ENCODE measurements at places on chromosomes 5 and 9.

GRCh38 chr9:112700085-112700484 is 17.8 kb downstream of the INIP start:
- DNase-seq = no peak

DNA sequence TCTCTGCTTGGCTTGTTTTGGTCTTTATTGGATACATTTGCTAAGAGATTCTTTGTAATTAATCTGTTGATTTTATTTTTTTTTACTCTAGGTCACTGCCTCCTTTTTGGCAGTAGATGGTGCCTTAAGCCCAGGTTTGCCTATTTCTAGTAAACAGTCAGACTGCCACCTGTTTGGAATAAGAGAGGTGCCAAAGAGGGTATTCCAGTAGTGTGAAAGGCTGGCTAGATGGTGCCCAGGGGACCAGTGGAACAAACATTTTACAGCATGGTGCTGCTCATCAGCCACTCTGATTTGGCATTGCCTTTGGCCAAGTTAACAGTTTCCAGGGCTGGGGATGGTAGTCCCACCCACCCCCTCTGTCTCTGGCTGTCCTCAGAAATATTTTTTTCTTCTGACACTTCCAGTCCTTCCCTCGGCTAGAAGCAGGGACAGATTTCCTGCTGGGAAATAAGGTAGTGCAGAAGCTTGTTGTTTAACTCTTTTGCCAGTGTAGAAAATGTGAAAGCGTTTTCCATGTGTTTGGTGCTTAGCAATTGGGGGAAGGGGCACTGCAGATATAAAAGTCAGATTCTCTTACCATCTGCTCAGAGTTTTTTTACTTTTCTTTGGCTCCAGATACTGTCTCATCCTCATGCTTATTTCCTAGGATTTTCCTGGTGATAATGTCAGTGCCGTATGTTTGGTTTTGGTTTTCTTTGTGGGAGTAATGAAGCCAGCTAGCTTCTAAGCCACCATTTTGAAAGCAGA is 36.6 kb upstream of the FBXL7 start:
- no peak for DNase-seq

GRCh38 chr5:168176251-168176650 is 115.2 kb upstream of the WWC1 start:
- no peak for DNase-seq

GRCh38 chr5:148909766-148910165 is 83.4 kb downstream of the ADRB2 start:
- peak; percentile 80 for DNase-seq

- DNase-seq = no peak
These were observed 410.6 kb upstream of the DAB2 start for GRCh38 chr5:39835371-39835770.

- no peak for DNase-seq
These were observed 13.1 kb downstream of the DAP start for GRCh38 chr5:10747678-10748622.

- DNase-seq = no peak
These were observed 227.3 kb downstream of the MCTP1 start for GRCh38 chr5:95057615-95058014.

DNA sequence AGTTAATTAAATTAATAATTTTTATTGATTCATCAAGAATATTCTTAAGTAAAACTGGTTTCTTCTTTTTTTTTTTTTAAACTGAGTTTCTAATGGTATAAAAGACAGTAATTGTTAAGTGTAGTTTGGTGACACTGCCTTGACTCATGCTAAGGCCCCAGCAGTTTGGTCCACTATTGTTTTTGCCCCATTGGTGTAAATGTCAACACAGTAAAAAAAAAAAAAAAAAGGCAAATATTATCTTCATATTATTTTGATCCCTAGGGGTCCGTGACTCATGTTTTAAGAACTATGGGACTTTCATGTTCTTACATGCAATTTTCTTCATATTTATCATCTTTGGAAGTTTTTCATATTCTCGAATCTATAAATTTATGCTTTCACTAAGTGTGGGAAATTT is 29.2 kb upstream of the JAK2 start:
- no peak for DNase-seq

GRCh38 chr9:122779181-122779580 is 9.6 kb upstream of the OR5C1 start:
- no peak for DNase-seq

DNA sequence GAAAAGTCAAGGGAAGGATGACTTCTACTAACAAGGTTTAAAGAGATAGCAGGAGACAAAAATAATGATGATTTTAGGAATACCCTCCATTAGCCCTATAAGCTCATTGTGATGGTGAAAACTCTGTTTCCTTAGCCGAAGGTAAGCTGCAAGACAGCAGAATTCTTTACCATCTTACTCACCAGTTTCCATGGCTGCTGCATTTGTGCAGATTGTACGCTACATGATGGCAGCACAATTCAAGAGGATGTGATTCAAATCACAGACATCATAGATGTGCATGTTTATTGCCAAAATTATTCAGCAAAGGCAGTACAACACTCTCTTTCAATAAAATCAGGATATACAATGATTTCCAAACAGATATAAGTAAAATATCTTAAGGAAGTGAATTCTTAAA is 175.6 kb downstream of the SPATA31D1 start:
- DNase-seq = no peak

DNA sequence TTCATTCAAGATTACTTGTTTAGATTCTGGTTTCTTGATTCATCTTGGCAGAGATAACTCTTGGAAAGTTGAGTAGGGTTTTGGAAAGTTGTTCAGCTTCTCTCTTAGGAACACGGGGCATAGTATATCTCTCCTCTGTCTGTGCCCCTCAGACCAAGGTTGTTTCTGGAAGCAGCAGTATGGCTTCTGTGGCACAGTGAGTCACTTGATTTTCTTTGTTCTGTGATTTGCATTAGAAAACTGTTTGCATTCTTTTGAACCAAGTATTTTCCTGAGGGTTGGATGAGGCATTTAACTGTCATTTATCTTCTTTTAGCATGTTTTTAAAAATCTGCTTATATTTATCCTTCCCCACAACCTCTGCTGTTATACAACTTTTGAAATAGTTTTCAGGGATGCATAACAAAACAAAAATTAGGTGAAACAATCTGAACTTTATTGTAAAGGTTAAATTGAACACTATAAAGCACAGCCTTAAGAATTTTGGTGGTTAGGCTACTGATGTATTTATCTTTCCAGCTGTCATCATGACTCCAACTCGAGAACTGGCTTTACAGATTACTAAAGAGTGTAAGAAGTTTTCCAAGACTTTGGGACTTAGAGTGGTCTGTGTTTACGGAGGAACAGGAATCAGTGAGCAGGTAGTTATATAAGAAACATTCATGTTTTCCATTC is 26.5 kb downstream of the DDX46 start:
- no peak for DNase-seq

- no peak for DNase-seq
These were observed 160.3 kb downstream of the HSD17B3 start for GRCh38 chr9:96141666-96142065.

DNA sequence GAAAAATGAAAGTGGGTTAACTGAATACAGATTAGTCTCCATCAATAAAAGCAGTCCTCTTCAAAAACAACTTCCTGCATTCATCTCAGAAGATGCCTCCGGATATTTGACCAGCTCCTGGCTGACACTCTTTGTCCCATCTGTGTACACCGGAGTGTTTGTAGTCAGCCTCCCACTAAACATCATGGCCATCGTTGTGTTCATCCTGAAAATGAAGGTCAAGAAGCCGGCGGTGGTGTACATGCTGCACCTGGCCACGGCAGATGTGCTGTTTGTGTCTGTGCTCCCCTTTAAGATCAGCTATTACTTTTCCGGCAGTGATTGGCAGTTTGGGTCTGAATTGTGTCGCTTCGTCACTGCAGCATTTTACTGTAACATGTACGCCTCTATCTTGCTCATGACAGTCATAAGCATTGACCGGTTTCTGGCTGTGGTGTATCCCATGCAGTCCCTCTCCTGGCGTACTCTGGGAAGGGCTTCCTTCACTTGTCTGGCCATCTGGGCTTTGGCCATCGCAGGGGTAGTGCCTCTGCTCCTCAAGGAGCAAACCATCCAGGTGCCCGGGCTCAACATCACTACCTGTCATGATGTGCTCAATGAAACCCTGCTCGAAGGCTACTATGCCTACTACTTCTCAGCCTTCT is 16.6 kb downstream of the F2R start:
- no peak for DNase-seq

DNA sequence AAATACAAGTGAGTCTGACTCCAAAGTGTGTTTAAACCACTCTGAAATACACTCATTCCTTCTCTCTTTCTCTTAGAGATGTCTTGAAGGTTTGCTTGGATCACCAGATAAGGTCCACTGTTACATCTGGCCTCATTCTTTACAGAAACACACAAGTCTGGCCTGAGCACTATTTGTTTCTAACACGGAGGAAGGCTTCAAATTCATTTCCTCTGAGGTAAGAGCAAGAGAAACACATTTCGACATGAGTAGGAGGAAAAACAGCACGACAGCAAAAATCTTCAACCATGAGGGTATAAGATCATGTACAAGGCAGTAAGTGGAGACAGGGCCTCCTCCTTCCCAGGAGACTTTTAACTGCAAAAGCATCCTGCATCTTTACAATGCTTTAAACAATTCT is 8.0 kb downstream of the SIL1 start:
- no peak for DNase-seq

DNA sequence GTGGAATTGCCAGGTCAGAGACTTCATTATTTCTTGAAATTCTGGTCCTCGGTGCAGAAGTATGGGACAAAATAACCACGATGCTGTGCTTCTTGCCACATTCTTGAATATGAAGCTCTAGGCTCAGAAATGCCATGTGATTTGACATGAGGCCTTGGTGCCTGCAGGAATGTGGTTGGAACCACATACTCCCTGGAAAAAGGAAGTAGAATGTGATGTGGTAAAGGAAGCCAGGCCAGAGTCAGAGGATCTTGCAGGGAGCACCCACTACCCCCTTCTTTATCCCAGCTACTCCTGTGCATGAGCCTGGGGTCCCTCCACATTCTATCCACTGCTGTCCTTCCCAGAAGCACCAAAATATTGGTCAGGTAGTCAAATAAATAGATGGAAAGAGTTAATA is 80.9 kb downstream of the FOXD1 start:
- no peak for DNase-seq

GRCh38 chr5:121719255-121719654 is 132.4 kb upstream of the FTMT start:
- DNase-seq = no peak

DNA sequence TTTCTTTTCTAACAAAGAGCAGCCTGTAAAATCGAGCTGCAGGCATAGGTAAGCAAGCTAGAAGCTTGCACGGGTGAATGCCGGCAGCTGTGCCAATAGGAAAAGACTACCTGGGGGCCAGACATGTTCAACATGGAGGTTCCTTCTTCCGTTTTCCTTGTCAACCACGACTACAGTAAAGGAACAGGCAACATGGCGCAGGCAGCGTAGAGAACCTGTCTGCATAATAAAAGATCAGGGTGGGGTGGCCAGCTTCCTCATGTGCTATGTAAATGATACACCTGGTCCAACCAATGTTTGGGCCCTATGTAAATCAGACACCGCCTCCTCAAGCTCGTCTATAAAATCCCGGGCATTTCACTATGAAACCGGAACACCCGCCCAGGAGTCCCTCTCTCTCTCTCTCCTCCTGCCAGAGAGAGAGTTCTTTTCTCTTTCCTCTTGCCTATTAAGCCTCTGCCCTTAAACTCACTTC is 103.8 kb upstream of the LIFR start:
- no peak for DNase-seq

- DNase-seq = no peak
These were observed 299.8 kb downstream of the TMEM38B start for GRCh38 chr9:105993921-105994715.

GRCh38 chr9:122088880-122089706 is 4.0 kb downstream of the TTLL11 start:
- no peak for DNase-seq
